HS-27A (cell line): ENCODE measurements at places on chromosomes 3 and 15.

GRCh38 chr15:25481208-25481859, 42.5 kb upstream of the UBE3A start:
- DNase-seq: no peak

DNA sequence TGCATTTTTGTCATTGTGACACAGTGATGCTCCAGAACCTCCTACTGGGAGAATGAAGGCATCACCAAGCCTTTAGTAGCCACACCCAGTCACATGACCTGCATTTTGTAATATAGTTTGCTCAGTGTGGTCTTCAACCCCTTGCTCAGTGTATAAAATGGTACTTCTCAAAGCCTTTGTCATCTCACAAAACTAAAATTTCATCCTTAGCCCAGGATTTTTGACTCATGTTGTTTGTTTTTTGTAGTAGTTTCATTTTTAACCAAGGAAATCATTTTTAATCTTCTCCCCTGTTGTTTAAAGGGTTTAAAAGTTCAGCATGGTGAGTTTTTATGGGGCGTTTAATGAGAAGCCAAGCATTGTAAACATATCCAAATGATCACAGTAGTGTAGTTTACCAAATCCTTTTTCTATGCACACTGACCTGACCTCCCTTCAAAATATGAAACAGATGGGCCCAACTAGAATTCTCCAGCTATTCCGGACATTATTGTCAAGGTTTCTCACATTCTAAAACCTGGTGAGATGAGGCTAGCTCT, 123.5 kb upstream of the IL12A start:
- DNase-seq: no peak

- DNase-seq: no peak
Observed at GRCh38 chr15:39770748-39771689, 11.6 kb downstream of the FSIP1 start.

DNA sequence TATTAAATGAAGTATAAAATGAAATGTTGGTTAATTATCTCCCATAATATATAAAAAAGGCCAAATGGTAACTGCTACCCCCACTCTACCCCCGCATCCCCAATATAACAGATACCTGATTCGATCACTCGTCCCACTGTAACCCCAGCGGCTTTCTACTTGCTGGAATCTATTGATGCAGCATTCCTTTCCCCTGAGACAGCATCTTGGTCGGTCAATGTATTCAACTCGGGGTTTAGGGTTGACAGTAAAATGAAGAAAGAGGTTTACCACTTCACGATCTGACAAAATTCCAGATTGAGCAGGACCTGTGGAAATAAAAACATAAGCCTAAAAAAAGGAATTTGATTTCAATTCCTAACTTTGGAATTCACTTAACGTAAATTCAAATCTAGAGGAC, 18.6 kb upstream of the C15orf40 start:
- DNase-seq: peak; percentile 38

DNA sequence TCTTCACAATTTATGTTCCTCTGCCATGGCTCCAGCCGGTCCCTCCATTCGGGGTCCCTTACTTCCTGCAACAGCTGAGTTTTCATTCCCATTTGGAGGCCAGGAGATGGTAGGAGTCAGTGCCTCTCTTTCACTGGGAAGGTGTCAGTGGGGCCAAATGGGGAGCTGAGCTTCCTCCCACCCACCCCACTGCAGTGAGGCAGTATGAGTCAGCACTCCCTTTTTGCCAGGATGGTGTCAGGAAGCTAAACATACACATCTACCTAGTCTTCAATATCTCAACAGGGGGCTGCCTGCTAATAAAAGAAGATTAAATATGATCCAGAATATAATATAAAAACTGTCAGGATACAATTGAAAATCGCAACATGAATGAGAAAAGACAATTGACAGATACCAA, 12.7 kb upstream of the ACTC1 start:
- DNase-seq: no peak

- no peak for DNase-seq
Observed at GRCh38 chr3:58379351-58380073, 46.8 kb downstream of the PXK start.

- DNase-seq: no peak
Observed at GRCh38 chr3:145035682-145036081, 1064.1 kb downstream of the DIPK2A start.

DNA sequence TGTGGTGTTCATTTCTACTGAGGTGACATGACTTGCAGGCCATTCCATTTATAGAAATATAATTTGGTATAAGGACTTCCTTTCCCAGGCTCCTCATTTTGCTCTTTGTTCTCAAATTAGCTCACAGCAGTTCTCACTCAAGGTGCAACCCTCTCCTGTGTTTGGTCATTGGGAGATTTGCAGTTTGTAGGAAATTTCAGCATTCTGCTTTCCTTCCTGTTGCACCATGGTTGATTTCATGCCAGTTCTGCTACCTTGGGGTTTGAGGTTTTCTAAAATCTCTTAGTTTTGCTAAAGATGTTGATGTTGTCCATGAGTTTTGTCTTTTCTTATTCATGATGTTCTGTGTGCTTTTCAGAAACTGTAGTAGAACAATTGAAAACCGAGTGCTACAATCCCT, 65.7 kb upstream of the PROK2 start:
- no peak for DNase-seq

DNA sequence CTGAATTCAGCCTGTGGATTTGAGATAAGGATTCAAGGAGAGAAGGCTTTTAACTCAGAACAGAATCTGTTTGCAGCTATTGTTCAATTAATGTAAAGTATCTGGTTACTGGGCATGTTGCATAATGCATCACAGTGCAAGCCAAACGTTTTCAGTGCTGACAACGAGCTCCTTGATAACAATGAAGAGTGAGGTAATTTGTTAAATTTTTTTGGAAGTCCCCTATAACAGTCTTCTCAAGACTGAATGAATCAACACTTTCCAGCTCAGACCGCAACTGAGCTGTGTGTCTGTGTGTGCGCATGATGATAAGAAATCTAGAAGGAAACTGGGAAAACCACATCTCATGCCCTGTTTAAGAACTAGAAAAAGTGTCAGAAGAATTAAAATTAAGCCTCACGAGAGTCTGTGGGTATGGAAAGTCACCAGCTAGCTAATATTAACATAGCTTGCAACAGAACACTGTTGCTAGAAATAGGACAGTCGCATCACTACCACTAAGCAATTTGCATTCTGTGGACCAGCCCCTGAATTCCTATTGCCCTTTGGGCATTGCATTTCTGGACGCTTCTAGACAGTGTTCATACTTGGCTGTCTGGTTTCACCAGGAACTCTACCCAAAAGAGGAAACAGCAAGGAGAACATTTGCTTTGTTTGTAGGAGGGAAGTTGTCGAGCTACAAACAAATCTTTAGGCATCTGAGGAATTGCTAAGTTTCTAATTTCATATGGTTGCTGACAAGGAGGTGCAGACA, 43.7 kb upstream of the ATP2C1 start:
- DNase-seq: no peak

GRCh38 chr3:47870156-47870555, 67.2 kb downstream of the DHX30 start:
- DNase-seq: no peak

DNA sequence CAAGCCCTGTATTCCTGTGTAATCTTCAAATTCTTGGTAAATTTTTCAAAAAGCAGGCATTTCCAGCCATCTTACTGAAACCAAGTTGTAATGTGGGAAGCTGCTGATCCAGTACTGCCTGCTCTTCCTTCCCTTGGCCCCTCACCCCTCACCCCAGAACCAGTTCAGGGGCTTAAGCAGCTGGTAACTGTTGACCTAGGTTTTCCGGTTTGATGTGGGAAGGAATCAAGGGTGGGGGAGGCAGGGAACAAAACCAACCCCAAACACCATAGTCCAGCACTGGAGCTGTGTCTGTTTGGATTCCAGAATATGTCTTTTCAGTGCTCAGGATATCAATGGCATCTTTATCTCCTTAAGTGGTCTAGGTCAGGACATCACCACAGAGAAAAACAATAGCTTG, 26.7 kb downstream of the SNX1 start:
- no peak for DNase-seq

- no peak for DNase-seq
Observed at GRCh38 chr3:96101006-96101560, 713.3 kb upstream of the EPHA6 start.

- no peak for DNase-seq
Observed at GRCh38 chr3:27194861-27195483, 174.2 kb downstream of the NEK10 start.

- no peak for DNase-seq
Observed at GRCh38 chr15:60496853-60497252, 17.9 kb upstream of the ICE2 start.

- DNase-seq: no peak
Observed at GRCh38 chr3:56424336-56424735, 43.9 kb downstream of the ERC2 start.

DNA sequence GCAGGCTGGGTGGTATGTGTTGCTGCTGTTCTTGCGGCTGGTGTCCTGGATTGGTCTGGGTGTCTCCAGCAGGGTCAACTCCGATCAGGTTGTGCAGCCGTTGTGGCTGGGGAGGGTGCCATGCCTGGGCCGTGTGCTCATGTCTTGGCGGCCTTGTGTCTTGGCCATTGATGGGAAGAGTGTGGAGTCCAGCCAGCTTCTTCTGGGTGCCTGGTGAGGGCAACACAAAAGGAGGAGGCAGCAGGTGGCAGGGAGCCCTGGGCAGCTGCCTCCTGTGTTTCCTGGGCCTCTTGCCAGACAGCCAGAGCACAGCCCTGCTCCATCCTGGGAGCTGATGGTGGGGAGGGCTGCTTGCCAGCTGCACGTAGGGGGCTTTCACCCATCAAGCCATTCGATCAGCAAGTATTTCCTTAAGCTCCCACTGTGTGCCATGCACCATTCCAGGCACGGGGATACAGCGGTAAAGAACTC, 4.3 kb downstream of the CHAC1 start:
- DNase-seq: no peak

GRCh38 chr3:100020876-100021644, 93.2 kb downstream of the FILIP1L start:
- DNase-seq: no peak

DNA sequence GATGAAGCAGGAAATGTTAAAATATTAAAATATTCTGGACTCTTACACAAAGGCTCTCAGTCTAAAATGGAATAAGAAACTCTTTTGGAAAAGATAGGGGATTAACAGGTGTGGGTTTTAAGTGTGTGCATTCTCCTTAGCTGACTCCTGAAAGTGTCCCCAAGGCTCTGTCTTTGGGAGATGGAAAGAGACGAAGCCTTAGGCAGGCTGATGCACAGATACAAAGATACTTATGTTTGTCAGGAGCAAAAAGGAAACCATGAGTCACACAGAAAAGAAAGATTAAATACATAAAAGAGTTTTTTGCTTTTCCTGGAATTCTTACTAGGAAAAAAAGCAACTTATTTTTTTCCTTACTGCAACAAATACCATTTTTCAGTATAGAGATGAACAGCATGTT, 23.8 kb upstream of the ABI3BP start:
- DNase-seq: no peak

- DNase-seq: peak; percentile 47
Observed at GRCh38 chr15:57732526-57733331, 26.2 kb downstream of the POLR2M start.

DNA sequence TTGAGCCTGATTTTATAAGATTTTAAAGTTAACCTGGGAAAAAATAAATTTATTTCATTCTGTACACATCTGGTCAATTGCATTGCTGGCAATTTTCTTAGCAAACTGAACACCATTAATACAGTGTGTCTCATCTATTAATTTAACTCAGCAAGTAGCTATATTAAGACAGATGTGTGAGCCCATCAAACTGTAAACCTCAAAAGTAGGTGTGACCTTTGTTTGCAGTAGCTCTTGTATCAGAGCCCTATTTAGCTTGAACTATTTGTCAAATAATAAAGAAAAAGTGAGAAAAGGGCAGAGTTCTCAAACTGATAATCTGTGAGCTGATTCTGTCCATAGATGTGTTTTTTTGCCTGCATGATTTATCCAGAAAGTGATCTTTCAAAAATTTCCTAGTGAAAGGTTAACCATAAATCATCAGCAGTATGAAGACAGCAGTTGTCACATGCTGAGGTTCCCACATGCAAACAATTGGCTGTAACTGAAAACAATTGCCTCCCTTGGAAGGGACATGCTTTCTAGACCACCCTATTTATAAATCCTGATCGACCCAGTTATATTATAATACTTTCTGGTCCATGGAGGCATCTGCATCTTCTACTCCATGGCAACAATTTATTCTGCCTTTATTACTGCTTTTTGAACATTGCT, 646.5 kb downstream of the NSUN3 start:
- no peak for DNase-seq

DNA sequence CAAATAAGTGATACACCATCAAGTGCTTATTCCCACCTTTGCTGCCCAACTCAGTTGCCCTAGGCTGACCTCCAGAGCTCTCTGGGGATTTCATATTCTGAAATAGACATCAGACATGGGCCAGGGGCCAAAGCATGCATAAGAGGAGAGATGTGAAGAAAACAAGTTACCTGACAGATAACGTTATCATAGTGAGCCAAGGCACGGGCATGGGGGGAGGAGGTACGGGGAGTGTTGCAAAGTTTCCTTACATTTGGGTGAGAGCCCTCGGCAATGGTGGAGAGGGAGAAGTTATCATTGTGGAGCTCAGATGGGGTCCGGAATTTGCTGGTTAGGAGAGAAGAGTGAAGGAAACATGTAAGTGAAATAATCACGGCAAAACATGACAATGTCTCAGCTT, 9.8 kb downstream of the CSPG5 start:
- no peak for DNase-seq

DNA sequence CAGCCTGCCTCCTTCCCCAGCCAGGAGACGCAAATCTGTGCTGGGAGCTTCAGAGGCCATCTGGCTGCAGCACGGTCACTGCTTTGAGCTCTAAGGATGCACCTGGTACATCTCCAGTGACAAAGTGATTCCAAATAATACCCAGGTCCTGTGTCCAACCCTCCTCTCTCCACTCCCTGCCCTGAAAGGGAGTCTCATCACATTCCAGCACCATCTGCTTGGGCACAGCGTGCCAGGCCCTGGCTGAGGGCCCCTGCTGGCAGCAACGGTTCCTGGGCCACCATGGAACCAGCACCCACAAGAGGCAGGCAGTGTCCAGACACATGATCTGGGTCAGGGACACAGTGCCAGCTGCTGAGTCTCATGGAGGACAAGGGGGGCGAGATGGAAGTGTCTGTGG, 81.3 kb downstream of the MTHFS start:
- no peak for DNase-seq

DNA sequence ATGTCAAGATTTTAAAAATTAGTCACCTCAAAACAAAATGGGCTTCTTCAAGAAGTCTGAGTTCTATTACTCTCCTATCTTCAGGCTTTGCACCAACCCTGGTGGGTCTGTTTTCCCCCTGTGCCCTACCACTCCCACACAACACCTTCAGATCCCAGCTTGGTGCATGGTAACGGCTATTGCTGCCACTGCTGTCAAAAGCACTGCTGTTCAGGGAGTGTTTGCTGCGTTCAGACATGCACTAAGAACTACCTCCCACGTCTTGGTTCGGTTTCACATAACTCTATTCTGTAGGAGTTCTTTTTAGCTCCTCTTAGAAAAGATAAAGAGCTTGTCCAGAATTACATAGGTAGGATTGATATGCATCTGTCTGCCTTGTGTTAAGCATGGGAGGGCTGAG, 799.2 kb downstream of the NR2F2 start:
- DNase-seq: no peak
